ENCODE measurements at places on chromosomes 7 and 10.

DNA sequence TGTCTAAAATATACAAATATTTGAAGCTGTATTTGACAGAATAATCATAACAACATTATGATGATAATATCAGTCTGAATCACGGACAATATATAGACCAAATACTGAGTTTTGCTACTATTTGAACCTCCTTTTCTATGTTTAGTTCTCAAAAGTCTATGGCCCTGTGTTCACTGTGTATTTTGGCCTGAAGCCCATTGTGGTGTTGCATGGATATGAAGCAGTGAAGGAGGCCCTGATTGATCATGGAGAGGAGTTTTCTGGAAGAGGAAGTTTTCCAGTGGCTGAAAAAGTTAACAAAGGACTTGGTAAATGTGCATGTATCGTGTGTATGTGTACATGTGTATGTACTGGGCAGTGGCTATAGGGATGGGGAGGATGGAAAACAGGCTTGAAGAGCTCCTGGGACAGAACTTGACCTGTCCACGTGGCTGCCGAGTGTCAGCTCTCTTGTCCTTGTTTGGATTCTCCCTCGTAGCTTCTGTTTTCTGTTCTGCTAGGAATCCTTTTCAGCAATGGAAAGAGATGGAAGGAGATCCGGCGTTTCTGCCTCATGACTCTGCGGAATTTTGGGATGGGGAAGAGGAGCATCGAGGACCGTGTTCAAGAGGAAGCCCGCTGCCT, 4.2 kb downstream of the CYP2C18 start:
- no peak for DNase-seq

DNA sequence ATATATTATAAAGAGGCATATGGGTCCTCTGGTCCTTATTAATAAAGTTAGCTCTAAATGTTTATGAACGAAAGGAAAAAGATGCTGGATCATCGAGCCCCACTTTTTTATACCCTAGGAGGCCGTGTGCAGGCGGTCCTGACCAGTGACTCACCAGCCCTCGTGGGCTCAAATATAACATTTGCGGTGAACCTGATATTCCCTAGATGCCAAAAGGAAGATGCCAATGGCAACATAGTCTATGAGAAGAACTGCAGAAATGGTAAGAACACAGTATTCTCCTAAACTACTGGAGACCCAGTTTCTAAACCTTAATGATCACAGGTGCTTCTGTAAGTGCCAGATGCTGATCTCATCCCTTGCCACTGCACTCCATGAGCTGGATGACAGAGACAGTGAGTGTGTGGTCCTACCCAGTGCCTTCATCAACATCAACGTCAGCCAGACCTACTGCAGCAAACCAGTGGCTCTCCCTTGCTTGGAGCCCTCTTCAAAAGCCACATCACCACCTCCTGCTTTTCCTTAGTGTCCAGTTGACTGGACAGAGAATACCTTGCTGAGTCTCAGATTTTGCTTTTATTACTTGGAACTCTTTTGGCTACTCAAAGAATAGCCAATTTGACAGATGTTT, 7.6 kb downstream of the GPNMB start:
- DNase-seq = no peak

DNA sequence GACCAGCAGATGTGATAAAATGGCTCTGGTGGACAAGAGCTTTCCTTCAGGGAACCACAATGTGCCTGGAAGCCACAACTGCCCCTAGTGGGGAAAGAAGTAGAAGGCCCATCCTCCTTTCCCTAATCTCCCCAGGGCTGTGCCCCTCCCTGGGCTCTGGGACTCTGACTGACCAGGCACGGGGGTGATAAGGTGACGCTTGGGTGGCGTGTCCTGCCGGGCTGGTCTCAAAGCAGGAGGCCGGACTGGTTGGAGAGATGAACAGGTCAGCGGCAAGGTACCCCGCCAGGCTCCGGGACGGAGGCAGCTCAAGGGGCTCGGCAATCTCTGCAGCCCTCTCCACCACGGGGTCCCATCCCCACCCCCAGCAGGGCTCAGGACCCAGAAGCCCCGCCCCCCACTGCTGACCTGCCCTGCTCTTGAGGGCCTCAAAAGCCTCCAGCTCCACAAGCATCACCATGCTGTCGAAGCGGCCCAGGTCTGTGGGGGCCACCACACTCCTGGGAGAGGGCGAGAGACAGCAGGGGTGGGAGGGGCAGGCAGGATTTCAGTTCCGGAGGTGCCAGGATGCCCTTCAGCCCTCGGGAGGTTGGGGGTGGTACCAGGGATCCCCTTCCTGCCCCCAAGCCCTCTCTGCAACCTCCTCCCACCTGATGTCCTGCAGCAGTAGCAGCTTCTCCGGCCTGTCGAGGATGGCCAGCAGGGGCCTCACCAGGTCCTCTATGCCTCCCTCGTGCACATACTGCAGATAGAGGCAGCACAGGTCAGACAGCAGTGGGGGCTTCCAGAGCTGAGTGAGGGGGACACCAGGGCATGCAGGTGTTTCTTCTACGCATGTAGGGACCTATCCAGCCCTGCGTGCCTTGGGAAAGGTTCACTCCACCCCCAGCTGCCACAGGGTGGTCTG, 12.2 kb downstream of the LZTS2 start:
- no peak for DNase-seq

GRCh38 chr10:91838199-91838598, 40.0 kb downstream of the TNKS2 start:
- DNase-seq = no peak

DNA sequence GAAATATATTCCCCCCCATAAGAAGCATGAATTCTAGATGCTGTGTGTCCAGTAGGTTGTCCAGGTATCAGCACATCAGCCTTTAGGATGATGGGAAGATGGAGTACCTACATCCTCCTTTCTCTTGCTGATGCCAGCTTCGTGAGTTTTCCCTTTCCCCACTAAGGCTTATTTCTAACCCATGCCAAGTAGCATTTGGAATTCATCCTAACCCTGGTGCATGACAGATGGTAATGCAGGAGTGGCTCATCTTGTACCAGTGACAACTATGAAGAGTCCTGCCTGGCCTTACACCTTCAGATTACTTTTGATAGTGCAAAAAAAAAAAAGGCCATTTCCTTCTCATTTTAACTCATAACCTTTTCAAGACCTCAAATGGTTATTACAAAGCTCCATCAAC, 58.7 kb downstream of the ARHGAP21 start:
- no peak for DNase-seq

- DNase-seq = peak; percentile 10
Measured at GRCh38 chr7:72925546-72926120, 738 bp downstream of the POM121 start.

DNA sequence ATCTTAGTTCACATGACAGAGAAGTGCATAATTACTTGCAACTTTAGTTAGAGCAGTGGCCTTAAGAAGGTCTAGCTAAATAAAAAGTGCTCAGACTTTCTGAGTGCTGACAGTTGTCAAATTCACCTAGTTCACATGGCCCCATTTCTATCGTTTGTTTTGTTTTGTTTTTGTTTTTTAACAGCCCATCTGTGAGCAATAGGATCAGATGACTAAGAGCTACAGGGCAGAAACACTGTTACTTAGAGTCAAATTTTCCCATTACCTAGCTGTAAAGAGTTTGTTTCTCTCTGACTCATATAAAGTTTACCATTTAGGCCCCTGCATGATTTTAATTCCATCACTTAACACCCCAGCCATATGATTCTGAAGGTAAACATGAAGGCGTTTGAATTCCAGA, 18.8 kb downstream of the CAV1 start:
- DNase-seq = peak; percentile 35

- no peak for DNase-seq
Measured at GRCh38 chr7:1638215-1638661, 31.8 kb upstream of the ELFN1 start.

GRCh38 chr10:125160856-125161706, 718 bp upstream of the CTBP2 start:
- DNase-seq = peak; percentile 88

GRCh38 chr7:111329367-111330234, 232.7 kb downstream of the IMMP2L start:
- peak; percentile 9 for DNase-seq

All from AG20443 (cell line).